ENCODE measurements at places on chromosomes 3 and 15. TPM values are rescaled to one million over a fixed set of nuclear protein-coding genes. Genes with fewer than 3 reads are reported as not detected.

RLBP1 gene
- total RNA-seq: not detected

CLDN18 gene
- not detected for total RNA-seq

OR4F6 gene
- not detected for total RNA-seq

TERC gene
- 118 TPM for total RNA-seq

UCN2 gene
- total RNA-seq: 12.9 TPM

RARB gene
- 0.26 TPM for total RNA-seq

C2CD4A gene
- 1.3 TPM for total RNA-seq

ARIH1 gene
- total RNA-seq: 24.7 TPM

SLCO3A1 gene
- total RNA-seq: 4.5 TPM

MKRN2OS gene
- 2.1 TPM for total RNA-seq

PLA2G4D gene
- total RNA-seq: under 0.01 TPM

GOLGA8S gene
- under 0.01 TPM for total RNA-seq

LMOD3 gene
- not detected for total RNA-seq

GOLGA6L2 gene
- not detected for total RNA-seq

CRYGS gene
- 0.79 TPM for total RNA-seq

OR5K2 gene
- total RNA-seq: not detected

DCLK3 gene
- not detected for total RNA-seq

FAM219B gene
- total RNA-seq: 72.4 TPM

STARD5 gene
- total RNA-seq: 5.9 TPM

PDE12 gene
- total RNA-seq: 12.6 TPM

CACNA2D3 gene
- total RNA-seq: 0.13 TPM

SLC15A2 gene
- 2.8 TPM for total RNA-seq

TJP1 gene
- 86.5 TPM for total RNA-seq

RTP1 gene
- not detected for total RNA-seq

GADL1 gene
- not detected for total RNA-seq

SCN5A gene
- total RNA-seq: not detected

XYLB gene
- 1.5 TPM for total RNA-seq

CYP11A1 gene
- not detected for total RNA-seq

GASK1A gene
- total RNA-seq: 1.1 TPM

CATSPER2 gene
- 4.7 TPM for total RNA-seq

HCN4 gene
- total RNA-seq: not detected

SERINC4 gene
- 0.13 TPM for total RNA-seq

CCNL1 gene
- 150 TPM for total RNA-seq

PARP15 gene
- total RNA-seq: 0.13 TPM

RBM5 gene
- total RNA-seq: 80.3 TPM

SLC28A1 gene
- total RNA-seq: not detected

DISP2 gene
- total RNA-seq: under 0.01 TPM

CIDEC gene
- not detected for total RNA-seq

SMAD6 gene
- total RNA-seq: not detected

SPATA12 gene
- not detected for total RNA-seq

IQCF5 gene
- total RNA-seq: not detected

IL16 gene
- total RNA-seq: 0.79 TPM

XXYLT1 gene
- 10.5 TPM for total RNA-seq

ARHGEF3 gene
- total RNA-seq: 11.9 TPM

STAB1 gene
- total RNA-seq: 0.13 TPM

AGTR1 gene
- not detected for total RNA-seq

HYAL1 gene
- 8.3 TPM for total RNA-seq

ATP10A gene
- 1.8 TPM for total RNA-seq

LRRK1 gene
- 4.2 TPM for total RNA-seq

SEC61A1 gene
- total RNA-seq: 202 TPM

FILIP1L gene
- 6.3 TPM for total RNA-seq

CFAP44 gene
- 2.6 TPM for total RNA-seq

SHF gene
- total RNA-seq: 0.77 TPM

TUSC7 gene
- total RNA-seq: not detected

FAM227B gene
- total RNA-seq: 2.1 TPM

UTS2B gene
- total RNA-seq: not detected

ACKR4 gene
- under 0.01 TPM for total RNA-seq

PRTG gene
- under 0.01 TPM for total RNA-seq

Measured in bronchial epithelial cell (primary cell).